Stimulated activated CD8-positive, alpha-beta memory T cell treated with anti-CD3 and anti-CD28 coated beads, Interleukin-4, amount 100 ng/mL, for 4 hours (primary cell): ENCODE measurements at places on chromosomes 2 and 18.

GRCh38 chr2:6354546-6354945, 511.2 kb downstream of the CMPK2 start:
- DNase-seq, result no peak

GRCh38 chr2:166333801-166334200, 41.9 kb downstream of the SCN9A start:
- no peak for DNase-seq

GRCh38 chr18:78721238-78721875, 258.3 kb upstream of the SALL3 start:
- no peak for DNase-seq

GRCh38 chr2:124327303-124327702, 302.2 kb downstream of the CNTNAP5 start:
- DNase-seq, result no peak

DNA sequence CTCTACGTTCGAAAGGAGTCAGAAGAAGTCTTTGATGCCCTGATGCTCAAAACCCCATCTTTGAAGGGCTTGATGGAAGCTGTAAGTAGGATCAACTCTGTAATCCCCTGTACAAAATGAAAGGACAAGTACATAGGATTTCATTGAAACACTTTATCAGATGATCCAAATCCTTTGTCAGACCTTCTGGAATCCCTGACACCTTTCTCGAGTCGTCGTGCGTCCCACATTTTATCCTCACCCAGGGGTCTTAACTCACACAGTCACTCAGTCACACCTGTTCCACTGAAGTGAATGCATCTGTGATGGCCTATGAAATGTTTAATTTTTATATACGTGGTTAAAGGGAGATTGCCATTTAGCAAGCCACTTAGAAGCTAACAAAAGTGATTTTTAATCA, 44.8 kb downstream of the GRHL1 start:
- no peak for DNase-seq
